ENCODE measurements at places on chromosomes 7 and 10. TPM values are rescaled to one million over a fixed set of nuclear protein-coding genes. Genes with fewer than 3 reads are reported as not detected.

Gene AGAP3
- 134 TPM for total RNA-seq

Gene CPVL
- 10.7 TPM for total RNA-seq

Gene HOXA6
- 43.7 TPM for total RNA-seq

Gene ANKRD61
- 0.29 TPM for total RNA-seq

Gene LIPF
- total RNA-seq, result not detected

Gene SLC12A9
- 39.1 TPM for total RNA-seq

DNA sequence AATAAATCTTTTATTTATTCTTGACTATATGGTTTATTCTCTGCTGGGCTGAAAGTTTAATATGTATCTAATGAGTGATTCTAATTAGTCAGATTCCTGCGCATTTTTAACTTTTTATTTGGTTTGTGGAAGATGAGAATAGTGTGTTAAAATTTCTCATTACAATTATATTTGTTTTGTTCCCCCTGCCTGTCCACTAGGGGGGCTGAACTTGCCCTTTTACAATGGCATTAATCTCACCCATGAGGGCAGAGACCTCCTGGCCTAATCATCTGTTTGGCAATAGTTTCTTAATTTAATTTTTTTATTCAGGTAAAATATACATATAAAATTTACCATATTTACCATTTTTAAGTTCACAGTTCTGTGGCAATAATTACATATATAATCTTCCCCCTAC, 278.5 kb upstream of the NPY start:
- H3K36me3 ChIP-seq, result no peaks in the 10 kb centered on the region
- no peak for DNase-seq
- H3K4me1 ChIP-seq, result no peaks in the 10 kb centered on the region
- no peak overlapping the region for H3K27ac ChIP-seq
- H3K4me3 ChIP-seq, result no peak overlapping the region

- H3K27me3 ChIP-seq, result peaks cover 6% of the 10 kb centered on the region
- peaks cover 22% of the 10 kb centered on the region for H3K4me1 ChIP-seq
- H3K4me3 ChIP-seq, result no peak overlapping the region
Measured at GRCh38 chr7:78489476-78490240, 691.1 kb downstream of the PHTF2 start.

GRCh38 chr10:42992957-42993390, 83.9 kb upstream of the RET start:
- DNase-seq, result no peak
- H3K27me3 ChIP-seq, result peaks cover 10% of the 10 kb centered on the region
- peaks cover 5% of the 10 kb centered on the region for H3K4me1 ChIP-seq
- H3K36me3 ChIP-seq, result no peaks in the 10 kb centered on the region

DNA sequence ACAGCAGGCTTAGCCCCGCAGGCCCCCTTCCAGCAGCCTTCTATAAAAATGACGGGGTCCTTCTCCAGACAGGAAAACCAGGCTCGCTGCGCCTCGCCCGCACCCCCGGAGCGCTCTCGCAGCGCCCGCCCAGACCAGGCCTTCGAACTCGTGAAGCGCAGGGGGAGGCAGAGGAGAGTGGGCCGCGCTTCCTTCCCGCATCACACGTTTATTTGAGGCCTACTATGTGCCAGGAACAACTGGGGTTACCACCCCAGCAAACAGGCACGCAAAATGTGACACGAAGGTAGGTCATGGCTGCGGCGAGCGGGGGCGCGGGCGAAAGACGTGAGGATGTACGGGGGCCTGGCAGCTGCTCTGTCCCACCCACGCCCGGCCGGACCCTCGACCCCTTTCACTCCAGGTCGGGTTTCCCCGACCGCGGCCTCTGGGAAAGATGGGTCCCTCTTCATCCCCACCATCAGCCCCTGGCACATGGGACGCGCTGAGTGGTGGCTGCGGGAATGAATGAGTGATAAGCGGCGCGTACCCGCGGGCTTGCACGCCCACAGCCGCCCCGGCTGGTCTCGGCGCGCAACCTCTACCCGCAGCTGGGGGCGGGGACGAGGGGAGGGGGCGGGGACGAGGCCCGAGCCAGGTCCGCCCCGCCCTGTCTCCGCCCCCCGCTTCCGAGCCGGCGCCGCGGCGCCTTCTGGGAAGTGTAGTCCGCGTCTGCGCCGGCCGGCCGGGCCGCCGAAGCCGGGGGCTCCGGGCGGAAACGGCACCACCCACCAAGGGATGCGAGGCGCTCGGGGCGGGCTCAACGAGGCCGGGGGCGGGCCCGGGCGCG, 59.1 kb downstream of the ZNF467 start:
- H3K36me3 ChIP-seq, result peaks cover 22% of the 10 kb centered on the region
- H3K27me3 ChIP-seq, result no peaks in the 10 kb centered on the region
- H3K4me3 ChIP-seq, result peak overlapping the region; percentile 69
- H3K27ac ChIP-seq, result no peak overlapping the region
- peak; percentile 89 for DNase-seq

DNA sequence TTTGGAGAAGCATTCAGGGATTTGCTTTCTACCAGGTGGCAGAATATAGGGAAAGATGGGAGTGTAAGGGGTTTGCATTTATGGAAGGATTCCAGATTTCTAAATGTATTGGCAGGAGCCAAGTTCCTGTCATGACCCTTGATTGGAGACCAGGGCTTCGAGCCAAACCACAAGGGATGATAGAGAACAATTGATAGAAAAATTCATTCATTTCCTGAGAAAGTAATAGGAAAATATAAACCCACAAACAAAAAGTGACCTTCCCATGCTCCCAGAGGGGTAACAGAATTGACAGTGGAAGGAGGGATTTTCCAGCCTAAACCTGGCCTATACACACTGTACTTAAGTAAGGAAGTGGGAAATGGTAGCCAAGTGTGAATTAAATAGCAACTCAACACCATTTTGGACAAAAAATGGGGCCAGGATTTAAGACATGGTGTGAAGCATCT, 22.4 kb upstream of the IFIT2 start:
- peak overlapping the region; percentile 70 for H3K27ac ChIP-seq
- peaks cover 67% of the 10 kb centered on the region for H3K4me1 ChIP-seq
- no peak for DNase-seq
- no peaks in the 10 kb centered on the region for H3K36me3 ChIP-seq
- H3K4me3 ChIP-seq, result no peak overlapping the region

DNA sequence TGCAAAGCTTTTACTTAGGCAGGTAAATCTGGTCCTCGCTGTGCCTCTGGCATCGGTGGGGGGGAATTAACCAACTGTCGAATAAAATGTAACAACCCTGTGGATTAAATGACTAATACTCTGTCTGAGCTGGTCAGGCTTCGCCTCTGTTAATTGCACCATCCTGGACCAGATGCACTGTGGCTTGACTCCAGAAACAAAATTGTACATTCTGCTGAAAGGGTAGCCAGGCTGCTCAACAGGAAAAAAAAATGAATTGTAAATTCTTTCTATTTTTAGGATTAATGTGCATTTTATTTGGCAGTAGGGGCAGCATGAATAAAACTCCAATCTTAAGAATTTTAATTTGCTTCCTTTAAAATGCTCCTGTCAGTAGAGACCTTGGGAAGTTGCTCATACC, 389.4 kb downstream of the SORCS1 start:
- H3K27me3 ChIP-seq, result peaks cover 61% of the 10 kb centered on the region
- no peaks in the 10 kb centered on the region for H3K36me3 ChIP-seq
- peaks cover 2% of the 10 kb centered on the region for H3K4me1 ChIP-seq
- no peak overlapping the region for H3K27ac ChIP-seq
- DNase-seq, result no peak
- H3K4me3 ChIP-seq, result no peak overlapping the region

DNA sequence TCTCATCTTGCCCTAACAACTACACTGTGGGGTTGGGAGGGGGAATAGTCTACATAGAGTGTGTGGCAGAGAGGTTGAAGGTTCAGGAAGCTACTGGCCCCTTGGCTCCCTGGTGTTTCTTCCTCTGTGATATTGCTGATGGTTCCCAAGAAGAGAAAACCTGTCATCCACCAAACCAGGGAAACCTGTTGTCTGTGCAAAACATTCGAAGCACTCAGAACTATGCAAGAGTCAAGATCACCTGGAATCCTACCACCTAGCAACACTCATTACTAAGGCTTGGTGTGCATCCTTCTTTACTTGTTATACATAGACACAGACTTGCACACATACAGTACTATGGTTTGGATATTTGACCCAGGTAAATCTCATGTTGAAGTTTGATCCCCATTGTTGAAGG, 46.5 kb upstream of the MKI67 start:
- H3K27ac ChIP-seq, result no peak overlapping the region
- peaks cover 5% of the 10 kb centered on the region for H3K36me3 ChIP-seq
- H3K4me3 ChIP-seq, result no peak overlapping the region
- H3K4me1 ChIP-seq, result no peaks in the 10 kb centered on the region
- no peak for DNase-seq

- no peak overlapping the region for H3K27ac ChIP-seq
- H3K4me3 ChIP-seq, result no peak overlapping the region
- H3K36me3 ChIP-seq, result peaks cover 15% of the 10 kb centered on the region
- DNase-seq, result no peak
Measured at GRCh38 chr10:32471232-32471631, 25.3 kb downstream of the CCDC7 start.

- no peak overlapping the region for H3K4me3 ChIP-seq
- peaks cover 24% of the 10 kb centered on the region for H3K27me3 ChIP-seq
- peaks cover 9% of the 10 kb centered on the region for H3K4me1 ChIP-seq
- no peak overlapping the region for H3K27ac ChIP-seq
- peaks cover 2% of the 10 kb centered on the region for H3K36me3 ChIP-seq
Measured at GRCh38 chr10:58672845-58673244, 160.2 kb downstream of the BICC1 start.

GRCh38 chr10:56346845-56347415, 14.1 kb downstream of the ZWINT start:
- H3K4me1 ChIP-seq, result peaks cover 3% of the 10 kb centered on the region
- no peak for DNase-seq
- no peaks in the 10 kb centered on the region for H3K36me3 ChIP-seq
- no peak overlapping the region for H3K27ac ChIP-seq

DNA sequence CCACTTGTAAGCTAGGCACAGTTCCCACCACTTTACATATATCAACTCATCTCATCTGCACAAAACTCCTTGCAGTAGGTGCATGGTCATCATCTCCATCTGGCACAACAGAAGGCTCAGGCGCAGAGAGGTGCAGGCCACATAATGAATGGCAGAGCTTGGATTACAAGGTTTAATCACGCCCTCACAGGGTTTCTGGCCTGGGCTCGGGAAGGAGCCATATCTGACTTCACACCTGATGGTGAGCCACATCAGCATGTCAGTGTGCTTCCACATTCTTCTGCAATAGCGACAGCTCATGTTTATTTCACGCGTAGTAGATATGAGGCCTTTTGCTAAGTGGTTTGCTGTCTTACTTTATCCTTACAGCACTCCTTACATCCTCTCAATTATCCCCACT, 650.2 kb downstream of the INHBA start:
- H3K27ac ChIP-seq, result no peak overlapping the region
- no peaks in the 10 kb centered on the region for H3K36me3 ChIP-seq
- H3K4me1 ChIP-seq, result peaks cover 21% of the 10 kb centered on the region
- no peak for DNase-seq

DNA sequence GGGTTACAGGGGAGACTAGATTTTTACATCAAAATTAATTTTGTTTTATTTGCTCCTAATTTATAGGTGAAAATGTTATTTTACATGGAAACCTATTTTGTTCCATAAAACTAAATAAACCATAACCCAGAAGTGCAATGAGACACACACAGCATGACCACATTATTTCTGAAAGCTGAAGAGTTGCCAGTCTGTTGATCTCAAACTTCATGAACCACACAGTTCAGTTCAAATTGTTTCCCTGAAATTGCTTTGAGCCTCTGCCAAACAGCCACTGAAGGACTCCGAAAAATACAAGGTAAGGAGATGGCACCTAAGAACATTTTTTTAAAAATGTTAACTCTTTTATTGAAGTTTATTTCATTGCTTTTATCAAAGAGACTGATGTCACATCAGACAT, 25.0 kb upstream of the ITGB8 start:
- H3K36me3 ChIP-seq, result no peaks in the 10 kb centered on the region
- no peaks in the 10 kb centered on the region for H3K27me3 ChIP-seq
- peaks cover 20% of the 10 kb centered on the region for H3K4me1 ChIP-seq

DNA sequence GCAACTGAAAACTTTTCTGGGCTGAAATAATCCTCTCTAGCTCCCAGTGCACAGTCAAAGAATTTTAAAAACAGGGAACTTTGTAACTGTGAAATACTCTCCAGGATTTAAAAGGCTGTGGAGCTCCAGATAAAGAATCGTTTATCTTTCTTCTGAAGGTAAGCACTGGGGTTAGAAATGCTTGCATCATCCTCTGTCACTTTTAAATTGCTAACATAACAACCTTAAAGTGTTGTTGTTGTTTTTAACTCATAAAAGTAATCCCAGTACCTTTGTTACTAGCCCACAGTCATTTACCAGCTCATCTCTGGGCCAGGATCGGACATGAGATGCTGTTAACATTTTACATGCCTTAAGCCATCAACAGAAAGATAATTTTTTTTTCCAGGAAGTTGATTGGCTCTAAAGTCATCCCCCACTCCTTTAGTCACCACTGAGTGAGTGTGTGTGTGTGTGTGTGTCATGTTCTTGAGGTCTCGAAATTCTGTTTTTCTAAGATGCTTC, at the start of gene SLC39A12:
Gene SLC39A12, plus strand, starts transcription at position 51 of the 504 bp plus-strand sequence. CDS start 1,359 bp downstream, outside the sequence.
- DNase-seq, result no peak
- H3K27me3 ChIP-seq, result peaks cover 19% of the 10 kb centered on the region
- H3K4me3 ChIP-seq, result no peak within 1 kb of the TSS

DNA sequence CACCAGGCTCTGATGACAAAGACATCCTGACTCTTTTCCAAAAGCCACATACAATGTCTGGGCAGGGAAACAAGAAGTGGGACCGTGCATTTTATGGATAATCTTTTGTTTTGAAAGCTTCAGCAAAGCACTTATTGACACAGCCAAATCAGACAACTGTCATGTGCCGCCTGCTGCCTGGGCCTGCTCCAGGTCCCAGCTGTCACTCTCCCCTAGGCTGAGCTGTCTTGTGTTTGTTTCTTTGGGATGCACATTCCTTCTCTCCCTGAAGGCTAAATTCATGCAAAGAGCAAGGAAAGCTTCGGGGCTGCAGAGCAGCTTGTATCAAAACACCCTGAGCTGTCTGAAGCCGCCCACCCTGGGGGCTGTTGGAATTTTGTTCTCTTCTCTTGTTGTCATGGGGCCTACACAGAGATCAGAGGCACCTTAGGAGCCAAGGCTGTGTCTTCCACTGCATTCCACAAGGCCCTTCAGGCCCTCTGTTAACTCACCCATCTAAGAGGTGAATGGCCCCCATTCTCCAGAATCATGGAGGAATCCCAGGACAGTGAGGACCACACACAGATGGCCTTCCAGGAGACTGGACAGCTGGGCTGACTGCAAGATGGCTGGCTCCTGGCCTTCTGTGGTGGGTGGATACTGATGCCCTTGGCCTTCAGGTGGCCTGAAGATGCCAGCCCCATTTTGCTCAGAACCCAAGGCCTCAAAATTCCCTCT, 17.8 kb upstream of the SLC18A2 start:
- no peak overlapping the region for H3K27ac ChIP-seq
- no peak for DNase-seq
- H3K36me3 ChIP-seq, result no peaks in the 10 kb centered on the region

- no peak overlapping the region for H3K27ac ChIP-seq
- no peaks in the 10 kb centered on the region for H3K36me3 ChIP-seq
- no peaks in the 10 kb centered on the region for H3K27me3 ChIP-seq
- H3K4me3 ChIP-seq, result no peak overlapping the region
- H3K4me1 ChIP-seq, result peaks cover 14% of the 10 kb centered on the region
Measured at GRCh38 chr7:140646931-140647647, 6.5 kb upstream of the DENND2A start.

GRCh38 chr7:155635817-155636216, 8.6 kb upstream of the RBM33 start:
- H3K27ac ChIP-seq, result no peak overlapping the region
- H3K4me1 ChIP-seq, result no peaks in the 10 kb centered on the region
- H3K4me3 ChIP-seq, result no peak overlapping the region
- H3K36me3 ChIP-seq, result peaks cover 31% of the 10 kb centered on the region
- DNase-seq, result no peak

- peaks cover 6% of the 10 kb centered on the region for H3K27me3 ChIP-seq
- H3K36me3 ChIP-seq, result no peaks in the 10 kb centered on the region
- H3K4me3 ChIP-seq, result no peak overlapping the region
- no peak for DNase-seq
Measured at GRCh38 chr7:21718391-21718790, 175.6 kb downstream of the DNAH11 start.
